GM12892 (cell line): ENCODE measurements at places on chromosomes 7 and 10.

DNA sequence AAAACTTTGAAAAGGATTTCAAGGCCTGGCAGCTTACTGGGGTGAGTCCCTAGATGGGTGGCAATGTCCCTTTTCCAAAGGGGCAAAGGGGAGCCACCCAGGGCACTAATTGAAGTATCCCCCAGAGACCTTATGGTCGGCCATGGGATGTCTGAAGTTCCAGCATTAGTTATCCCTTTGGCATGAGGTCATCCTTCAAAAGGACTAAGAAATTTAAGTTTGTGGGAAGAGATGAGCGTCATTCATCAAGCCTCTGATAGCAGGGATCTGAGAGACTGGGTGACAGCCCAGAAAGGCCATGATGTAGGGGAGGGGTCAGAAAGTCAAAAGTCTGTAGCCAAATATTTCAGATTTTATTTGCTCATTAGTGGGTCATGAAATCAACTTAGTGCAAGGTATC, 195.3 kb downstream of the ZNF438 start:
- no peak for DNase-seq

DNA sequence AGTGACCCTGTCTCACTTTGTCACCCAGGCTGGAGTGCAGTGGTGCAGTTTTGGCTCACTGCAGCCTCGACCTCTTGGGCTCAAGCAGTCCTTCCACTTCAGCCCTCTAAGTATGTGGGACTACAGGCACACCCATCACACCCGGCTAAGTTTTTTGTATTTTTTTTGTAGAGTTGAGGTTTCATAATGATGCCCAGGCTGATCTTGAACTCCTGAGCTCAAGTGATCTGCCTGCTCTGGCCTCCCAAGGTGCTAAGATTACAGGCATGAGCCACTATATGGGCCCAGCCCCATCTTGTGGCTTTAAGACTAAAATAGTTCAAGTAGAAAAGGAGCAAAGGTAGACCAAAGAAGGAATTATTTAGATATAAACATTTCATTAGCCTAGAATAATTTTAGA, 65.5 kb downstream of the MLLT10 start:
- DNase-seq, result no peak

- peak; percentile 69 for DNase-seq
Observed at GRCh38 chr10:68826764-68827591, at the start of gene STOX1. Gene STOX1, plus strand, starts transcription at chr10:68827531. Its CDS starts 93 bp downstream, at chr10:68827624.

DNA sequence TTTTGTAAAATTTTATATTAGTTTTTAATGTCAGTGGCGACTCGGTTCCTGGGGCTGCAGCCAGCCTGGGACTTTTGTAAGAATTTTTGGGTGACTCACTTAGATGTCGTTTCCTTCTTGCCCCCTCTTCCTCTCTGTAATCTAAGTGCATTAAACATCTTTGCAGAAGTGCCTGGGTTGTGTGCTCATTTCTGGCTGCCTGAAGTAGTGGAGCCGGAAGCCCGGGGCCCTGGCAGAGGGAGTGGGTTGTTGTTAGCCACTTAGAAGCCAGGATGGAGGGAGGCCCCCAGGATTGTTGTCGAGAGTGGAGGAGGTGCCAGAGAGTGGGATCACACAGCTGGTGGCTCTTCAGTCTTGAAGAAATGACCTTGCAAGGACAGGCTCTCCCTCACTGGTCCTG, 11.0 kb upstream of the TRIM8 start:
- DNase-seq, result no peak

DNA sequence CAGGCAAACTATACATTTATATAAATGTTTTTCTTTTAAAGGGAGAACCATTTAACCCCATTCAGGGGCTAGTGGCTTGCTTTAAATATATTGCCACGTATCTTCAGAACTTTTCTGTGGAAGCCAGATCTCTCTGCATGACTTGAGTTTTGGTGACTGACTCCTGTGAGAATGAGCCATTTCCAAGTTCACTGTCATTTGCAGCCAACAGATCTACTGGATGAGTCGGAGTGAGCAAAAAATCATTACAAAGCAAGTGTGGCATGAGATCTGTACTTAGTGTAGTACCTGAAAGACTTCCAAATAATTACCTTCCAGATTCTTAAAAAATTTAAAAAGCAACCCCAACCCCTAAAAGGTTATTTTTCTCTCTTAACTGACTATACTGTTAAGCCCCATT, 45.6 kb downstream of the PDSS1 start:
- DNase-seq, result no peak

DNA sequence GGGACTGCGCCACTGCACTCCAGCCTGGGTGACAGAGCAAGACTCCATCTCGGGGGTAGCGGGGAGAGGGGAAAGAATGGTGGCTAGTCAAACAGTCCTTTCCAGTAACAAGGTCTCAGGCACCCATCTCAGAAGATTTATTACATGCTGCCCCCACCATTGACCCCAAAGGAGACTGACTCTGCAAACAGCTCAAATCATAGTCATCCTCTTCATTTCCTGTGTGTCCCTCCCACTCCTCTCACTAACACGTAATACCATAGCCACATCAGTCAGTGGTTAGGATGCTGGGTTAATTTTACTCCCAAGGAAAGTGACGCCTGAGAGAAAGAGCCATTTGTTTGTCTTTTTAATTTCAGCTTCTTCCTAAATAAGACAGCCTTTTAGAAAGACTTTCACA, 56.6 kb upstream of the BET1 start:
- no peak for DNase-seq

GRCh38 chr7:23514755-23515154, 17.0 kb downstream of the TRA2A start:
- DNase-seq, result no peak
